Activated CD4-positive, alpha-beta T cell treated with anti-CD3 and anti-CD28 coated beads, Interleukin-10, Interleukin-2, amounts not matched to agents 100 ng/mL and 50 ng/mL, durations not matched to agents 16 hours and 8 hours (primary cell): ENCODE measurements at places on chromosomes 3 and 15.
A peak's percentile ranks its signal among the peaks of the same experiment; 100 is the strongest.

DNA sequence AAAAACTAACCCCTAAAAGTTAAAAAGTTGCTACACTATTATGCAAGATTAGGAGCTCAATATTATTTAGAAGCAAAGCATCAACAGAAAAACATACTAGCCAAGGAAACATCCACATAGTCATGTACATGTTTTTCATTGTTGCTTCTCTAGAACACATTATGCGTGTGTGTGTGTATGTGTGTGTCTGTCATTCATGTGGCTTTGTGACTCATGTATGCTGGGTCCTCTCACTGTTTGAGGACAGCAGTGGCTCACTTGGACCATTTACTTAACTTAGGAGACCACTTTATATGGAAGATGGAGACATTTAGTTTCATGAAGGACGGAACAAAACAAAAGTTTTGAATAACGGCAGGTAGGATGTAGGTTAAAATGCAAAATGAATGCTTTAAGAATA lies 219.4 kb upstream of the THBS1 start:
- DNase-seq, result no peak

- DNase-seq, result no peak
These were observed 70.6 kb upstream of the CTSH start for GRCh38 chr15:79015416-79015815.

- DNase-seq, result no peak
These were observed 11.7 kb upstream of the UTS2B start for GRCh38 chr3:191342006-191342405.

- DNase-seq, result no peak
These were observed 796.2 kb downstream of the NAALADL2 start for GRCh38 chr3:175655351-175655750.

DNA sequence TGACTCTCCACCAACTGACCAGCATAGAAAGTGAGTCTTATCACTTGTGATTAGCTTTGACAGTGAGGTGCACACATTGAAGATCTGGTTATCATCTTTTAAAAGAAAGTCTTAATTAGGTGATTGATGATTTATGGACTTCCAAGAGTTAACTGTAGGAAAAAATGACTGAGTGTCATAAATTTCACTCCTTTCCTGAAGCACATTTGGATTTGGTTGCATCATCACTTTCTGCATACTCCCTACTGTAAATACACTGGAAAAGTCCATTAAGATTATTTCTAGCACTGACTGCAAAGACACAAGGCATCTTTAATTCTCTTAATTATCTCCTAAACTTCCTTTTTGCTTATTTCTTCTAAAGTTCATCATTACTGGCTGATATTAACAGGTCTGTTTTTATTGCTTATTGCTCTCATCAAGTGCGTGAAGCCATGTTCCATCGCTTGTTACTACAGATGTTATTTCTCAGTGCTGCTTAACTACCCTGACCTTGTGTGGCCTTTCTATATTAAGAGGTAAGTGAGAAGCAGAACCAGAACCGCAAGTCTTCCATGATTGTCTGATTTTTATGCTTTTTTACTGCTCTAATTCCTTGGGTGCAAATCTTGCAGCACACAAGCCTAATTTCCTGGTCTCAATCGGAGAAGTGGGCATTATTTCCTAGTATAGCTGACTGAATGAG lies 153.2 kb downstream of the MEIS2 start:
- no peak for DNase-seq

GRCh38 chr3:188166441-188166840 lies 12.5 kb downstream of the LPP start:
- DNase-seq, result no peak

DNA sequence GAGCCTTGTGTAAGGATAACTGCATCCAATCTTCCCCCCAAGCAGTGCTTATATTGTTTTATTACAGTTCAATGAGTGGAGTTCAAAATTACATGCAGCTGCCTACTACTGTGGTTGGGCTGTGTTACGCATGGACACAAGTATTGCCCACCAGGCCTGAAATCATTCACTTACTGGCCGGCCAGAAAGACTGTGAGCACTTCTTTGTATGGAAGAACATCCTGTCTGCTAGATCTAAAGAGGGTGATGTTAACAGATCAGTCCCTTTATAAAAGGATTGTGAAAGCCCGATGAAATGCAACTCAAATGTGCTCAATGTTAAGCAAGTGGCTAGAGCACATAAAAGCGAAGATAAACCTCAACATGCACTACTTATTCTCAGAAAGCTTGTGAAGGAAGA lies 132.5 kb downstream of the FOXP1 start:
- DNase-seq, result no peak

GRCh38 chr3:114554731-114555130 lies 260.9 kb downstream of the TIGIT start:
- no peak for DNase-seq

- DNase-seq, result no peak
These were observed 133.0 kb downstream of the LRRK1 start for GRCh38 chr15:101052031-101052620.

GRCh38 chr3:64342940-64343688 lies 117.8 kb upstream of the PRICKLE2 start:
- DNase-seq, result no peak

DNA sequence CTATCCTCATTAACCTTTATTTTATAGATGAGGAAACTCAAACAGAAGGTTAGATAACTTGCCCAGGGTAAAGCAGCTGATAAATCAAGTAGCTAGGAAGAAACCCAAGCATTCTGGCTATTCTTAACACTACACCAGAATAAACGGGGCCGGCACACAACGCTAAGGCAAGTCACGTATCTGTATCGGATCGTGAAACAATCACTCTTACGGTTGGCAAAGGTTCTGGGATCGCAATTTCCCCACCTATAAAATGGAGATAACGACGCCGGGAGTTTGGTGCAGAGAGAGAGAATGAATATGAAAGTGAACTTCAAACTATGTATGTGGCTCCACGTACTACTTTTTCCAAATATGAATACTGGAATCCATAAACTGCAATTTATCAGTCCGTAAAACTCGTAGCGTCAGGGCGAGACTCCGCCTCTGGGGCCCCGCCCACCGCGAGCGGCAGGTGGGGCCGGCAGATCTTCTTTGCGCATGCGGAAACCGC lies 252 bp upstream of the ARMC8 start:
- DNase-seq, result peak; percentile 94

- DNase-seq, result no peak
These were observed 87.3 kb downstream of the PEX5L start for GRCh38 chr3:179949412-179949811.

- DNase-seq, result no peak
These were observed 165.4 kb downstream of the SSR3 start for GRCh38 chr3:156389449-156389950.

DNA sequence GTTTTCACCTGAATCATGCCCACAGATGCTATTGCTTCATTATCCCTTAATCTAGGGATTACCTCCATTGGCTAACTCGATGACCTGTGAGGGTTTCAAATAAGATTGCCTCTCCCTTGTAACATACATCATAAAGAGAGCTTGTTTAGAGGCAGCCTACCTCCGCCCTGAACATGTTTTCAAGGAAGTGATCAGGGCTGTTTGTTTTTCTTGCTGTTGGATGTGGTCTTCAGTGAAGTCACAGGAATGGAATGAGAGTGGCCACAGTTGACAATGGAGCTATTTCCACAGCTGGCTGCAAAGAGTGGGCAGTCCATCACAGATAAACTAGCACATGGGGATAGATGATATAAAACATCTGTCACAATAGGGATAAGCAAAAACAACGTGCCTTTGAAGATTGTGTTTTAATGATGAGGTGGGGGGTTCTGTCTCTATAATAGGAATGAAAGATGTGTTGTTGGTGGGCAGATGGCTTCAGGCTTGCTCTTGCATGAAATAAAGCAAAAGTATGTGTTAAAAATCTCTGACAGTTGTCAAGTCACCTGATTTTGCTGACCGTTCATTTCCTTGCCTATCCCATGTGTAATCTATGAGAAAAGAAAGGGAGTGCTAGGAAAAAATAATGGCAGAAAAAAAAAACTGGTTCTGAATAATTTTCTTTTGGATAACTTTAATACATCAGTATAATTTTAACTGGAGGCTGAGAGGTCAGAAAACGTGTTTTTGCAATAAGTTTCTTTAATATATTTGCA lies 642.3 kb downstream of the RBMS3 start:
- DNase-seq, result no peak

- DNase-seq, result peak; percentile 43
These were observed 165.3 kb downstream of the AKAP13 start for GRCh38 chr15:85545752-85546151.

DNA sequence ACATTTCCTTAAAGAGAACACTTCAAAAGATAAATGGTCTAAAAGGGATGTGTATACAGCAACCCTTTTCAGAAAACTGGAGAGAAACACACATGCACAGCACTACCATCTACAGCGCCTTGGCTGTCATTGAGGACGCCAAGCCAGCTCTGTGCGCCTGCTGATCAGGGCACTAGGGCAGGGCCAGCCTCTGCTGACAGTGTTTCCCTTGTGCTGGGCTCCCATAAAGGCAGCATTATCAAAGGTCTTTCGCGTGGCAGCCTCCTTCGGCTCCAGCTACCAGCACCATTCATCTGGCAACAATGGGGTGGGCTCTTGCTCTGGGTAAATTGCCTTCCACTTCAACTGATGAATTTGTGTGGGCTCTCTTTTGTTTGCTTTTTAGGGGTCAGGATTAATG lies 53.4 kb downstream of the LDHAL6B start:
- no peak for DNase-seq

GRCh38 chr3:28234454-28234853 lies 7.0 kb upstream of the CMC1 start:
- no peak for DNase-seq

DNA sequence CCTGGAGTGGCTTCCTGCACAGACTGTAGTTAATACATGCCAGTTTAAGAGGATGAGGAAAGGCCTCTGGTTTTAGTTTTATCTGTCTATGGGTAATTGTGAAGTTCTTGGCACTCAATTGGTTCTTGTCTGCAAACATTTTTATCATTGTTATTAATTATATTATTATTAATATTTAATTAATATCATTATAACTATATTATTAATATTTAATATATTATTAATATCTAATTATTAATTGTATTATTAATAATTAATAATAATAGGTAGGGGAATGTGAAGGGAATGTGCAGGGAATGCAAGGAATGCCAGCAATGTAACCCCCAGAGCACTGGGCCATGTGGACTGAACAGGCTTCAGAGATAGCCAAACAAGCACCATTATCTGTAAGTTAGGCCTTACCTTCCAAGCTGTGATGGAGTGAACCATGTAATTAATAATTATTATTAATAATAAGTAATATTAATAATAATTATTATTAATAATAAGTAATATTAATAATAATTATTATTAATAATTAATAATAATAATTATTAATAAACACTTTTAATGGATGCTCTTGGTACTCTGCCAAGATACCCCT lies 79.8 kb upstream of the NMNAT3 start:
- no peak for DNase-seq

DNA sequence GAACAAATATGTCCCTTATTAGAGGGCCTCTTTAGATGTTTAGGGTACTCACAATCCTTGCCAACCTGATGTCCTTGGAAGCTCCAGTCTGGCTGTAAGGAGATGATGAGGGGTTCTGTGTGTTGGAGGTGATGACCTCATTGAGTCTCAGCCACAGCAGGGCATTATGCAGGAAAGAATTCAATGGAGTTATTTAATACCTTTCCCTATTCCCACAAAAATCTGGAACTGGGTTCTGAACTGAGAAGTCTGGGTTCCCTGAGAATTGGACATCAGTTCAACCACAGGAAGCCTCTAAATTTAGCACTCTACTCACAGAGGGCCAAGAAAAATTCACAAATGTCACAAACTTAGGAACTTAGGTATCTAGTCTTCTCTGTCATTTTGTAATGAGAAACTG lies 36.9 kb downstream of the SLC35A5 start:
- no peak for DNase-seq
